CD4-positive, alpha-beta T cell treated with Interleukin-4 for 1 hour (primary cell): ENCODE measurements at places on chromosomes 4 and X.

- DNase-seq = no peak
Measured at GRCh38 chr4:87882321-87882720, 49.6 kb downstream of the MEPE start.

DNA sequence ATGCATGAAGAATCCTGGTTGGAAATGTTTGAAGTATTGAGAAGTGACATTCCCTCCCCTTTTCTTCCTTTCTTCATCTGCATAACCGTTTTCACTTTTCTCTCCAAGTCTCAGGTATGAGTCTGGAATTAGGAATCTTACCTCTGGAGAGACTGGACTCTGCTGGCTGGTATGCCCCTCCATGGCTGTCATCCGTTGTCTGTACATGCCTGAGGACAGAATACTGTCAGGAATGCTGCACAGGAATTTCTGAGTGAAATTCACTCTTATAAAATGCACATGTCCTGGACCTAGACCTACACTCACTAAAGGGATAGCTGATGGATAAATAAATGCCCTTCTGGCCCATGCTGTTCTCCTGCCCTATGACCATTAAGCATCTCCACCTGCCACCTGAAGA is 179.5 kb downstream of the MSN start:
- no peak for DNase-seq

DNA sequence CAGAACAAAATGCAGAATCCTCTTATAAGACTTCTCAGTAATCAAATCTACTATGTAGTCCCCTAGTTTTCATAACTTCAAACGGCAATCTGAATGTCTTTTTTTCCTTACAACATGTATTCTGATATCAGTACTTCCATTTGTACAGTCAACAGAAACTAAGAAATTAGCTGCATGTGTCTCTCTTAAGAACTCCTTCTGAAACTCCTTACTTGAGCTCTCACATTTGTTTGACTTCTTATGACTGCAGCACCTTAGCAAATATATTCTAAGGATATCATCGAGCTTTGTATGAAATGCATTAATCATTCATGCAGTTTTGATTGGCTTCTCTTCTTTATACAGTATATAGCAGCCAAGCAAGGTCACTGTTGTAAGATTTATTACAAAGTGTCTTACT is 77.0 kb downstream of the TMEM47 start:
- DNase-seq = no peak

- no peak for DNase-seq
Measured at GRCh38 chr4:26001816-26002215, 87.8 kb downstream of the SMIM20 start.
